Caki2 (cell line): ENCODE measurements at places on chromosomes 4 and X.

DNA sequence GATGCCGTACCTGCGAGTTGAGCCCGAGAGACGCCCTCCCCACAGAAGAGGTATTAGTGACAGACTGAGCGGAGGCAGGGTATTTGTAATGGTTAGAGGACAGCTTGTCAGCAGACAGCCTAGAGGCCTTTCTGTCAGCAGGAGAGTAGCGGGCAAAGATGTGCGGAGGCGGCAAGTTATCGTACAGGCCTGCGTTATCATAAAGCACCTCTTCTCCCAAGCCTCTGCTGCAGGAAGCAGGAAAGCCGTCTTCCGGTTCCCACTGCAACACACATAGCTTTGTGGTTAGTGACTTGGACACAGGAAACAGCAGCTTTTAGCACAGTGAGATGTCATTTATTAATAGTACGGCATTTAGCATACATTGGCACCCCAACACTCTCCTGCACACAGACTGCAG, 158.3 kb downstream of the AFAP1 start:
- no peak for DNase-seq

DNA sequence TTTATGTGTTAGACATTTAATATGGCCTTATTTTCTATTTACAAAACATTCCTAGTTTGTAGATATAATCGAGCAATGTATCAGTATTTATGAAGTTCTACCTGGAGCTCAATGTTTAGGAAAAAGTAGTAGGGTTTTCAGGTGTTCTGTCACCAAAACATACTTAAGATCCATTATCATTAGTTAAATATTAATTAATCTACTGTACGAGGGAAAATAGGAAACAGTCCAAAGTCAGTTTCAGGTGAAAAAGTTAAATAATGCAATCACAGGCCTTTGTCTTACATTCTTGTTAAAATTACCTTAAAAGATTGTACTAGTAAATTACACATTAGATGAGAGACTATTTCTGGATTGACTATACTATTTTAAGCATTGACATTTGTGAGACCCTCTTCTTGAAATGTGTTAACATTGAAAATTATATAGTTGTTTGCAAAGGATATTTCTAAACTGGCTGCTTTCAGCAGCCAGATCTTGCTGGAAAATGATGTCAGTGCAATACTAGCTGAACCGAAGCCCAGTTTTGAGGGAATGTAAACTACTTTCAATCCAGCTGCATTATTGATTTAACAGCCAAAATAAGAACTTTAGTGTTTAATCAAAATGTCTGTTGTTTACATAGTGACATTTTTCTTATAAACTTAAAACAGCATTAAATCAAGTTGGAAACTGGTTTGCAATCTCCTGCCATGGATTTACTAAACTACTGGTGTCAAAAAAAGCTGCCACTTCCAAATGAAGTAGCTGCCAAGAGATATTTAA, 19.3 kb downstream of the GUCY1B1 start:
- no peak for DNase-seq

- no peak for DNase-seq
Measured at GRCh38 chr4:40552536-40552935, 77.1 kb downstream of the RBM47 start.

DNA sequence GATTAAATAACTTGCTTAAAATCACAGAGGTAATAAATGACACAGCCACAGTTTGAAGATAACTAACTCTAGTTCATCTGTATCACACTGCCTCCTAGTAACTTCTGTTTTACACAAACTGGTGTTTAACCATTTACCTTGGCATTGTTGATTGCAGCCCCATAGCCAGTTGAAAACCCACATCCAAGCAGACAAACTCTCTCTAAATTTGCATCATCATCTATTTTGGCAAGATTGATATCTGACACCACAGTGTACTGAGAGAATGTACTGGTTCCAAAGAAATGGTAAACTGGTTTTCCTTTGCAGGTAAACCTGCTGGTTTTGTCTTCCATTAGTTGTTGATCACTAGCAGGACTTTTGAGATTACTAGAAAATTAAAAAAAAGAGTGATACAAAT, 7.8 kb downstream of the ADH4 start:
- no peak for DNase-seq

GRCh38 chrX:34585561-34585960, 71.5 kb downstream of the TMEM47 start:
- no peak for DNase-seq

GRCh38 chr4:165248102-165248501, 40.7 kb downstream of the KLHL2 start:
- DNase-seq = no peak

GRCh38 chrX:6223516-6223915, 5.2 kb downstream of the NLGN4X start:
- DNase-seq = no peak

- peak; percentile 32 for DNase-seq
Measured at GRCh38 chr4:128241425-128241913, 46.1 kb downstream of the PGRMC2 start.

DNA sequence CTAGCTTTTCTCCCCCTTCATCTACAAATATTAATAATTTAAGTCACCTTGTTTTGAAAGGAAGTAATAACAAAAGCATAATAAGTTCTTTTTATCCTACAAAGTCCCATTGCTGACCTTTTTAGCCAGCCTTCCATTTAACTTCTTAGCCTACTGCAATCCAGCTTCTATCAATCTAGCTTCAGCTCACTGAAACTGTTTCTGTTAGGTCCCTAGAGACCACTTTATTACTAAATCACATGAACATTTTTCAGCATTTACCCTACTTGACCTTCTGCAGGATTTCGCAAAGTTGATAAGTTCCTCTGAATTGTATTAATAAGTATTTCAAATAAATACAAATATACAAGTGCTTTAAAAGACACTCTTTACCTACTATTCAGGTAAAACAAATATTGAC, 186.5 kb downstream of the ANTXR2 start:
- no peak for DNase-seq

- no peak for DNase-seq
Measured at GRCh38 chr4:183905593-183906488, 734 bp downstream of the STOX2 start.

GRCh38 chr4:43766648-43767047, 682.0 kb downstream of the KCTD8 start:
- DNase-seq = no peak

DNA sequence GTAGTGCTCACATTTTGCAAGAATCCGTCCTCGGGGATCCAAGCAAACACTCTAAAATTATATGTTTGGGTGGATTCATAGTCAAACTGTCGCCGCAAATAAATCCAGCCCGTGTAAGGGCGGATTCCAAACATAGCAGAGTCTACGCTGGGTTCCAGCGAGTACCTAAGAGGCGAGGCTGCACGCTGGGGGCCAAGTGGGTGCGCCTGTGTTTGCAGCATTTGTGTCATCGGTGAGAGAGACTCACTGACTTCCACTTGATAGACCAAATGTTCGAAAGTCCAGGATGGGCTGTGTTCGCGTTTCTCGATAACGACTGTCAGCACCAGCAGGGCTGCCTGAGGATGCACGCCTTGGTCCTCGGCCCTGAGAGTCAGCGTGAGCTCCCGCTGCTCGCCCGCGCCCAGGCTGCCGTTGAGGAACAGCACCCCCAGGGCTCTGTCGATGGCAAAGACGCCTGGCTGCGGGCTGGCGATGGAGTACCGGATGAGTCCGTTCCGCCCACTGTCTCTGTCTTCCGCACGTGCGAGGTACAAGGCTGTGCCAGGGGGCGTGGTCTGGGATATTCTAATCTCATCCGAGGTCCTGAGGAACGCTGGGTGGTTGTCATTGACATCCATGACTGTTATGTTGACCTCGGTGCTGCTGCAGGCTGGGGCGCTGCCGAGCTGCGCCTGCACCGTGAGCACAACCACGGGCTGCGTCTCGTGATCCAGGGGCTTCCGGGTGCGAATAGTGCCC, 158.7 kb downstream of the DCHS2 start:
- DNase-seq = no peak

DNA sequence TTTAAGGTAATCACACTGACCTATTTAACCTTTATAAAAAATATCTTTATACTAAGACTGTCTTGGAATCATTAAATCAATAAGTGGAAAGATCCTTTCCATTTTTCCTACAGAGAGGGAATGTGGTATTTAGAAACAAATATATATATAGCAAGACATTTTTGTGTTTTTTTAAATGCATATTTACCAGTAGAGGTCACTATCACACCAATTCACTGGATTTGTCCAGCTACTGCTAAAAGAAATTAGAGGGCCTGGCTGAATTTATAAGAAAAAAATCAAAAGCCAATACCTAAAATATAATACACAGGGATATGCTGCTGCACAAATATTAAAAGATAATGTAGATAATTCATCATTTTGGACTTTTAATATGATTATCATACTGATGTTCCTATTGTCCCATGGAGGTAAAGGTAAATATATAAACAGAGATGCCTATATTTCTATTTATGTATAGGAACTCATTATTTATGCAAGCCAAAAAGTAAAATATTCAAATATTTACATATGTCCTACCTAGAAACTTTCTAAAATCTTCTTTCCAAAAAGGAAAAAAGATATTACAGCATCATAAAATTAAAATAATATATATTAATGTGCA, 69.5 kb downstream of the PDE5A start:
- DNase-seq = peak; percentile 15

GRCh38 chr4:180937083-180937482, 1306.1 kb upstream of the TENM3 start:
- no peak for DNase-seq

- no peak for DNase-seq
Measured at GRCh38 chr4:70654605-70655011, 11.7 kb downstream of the JCHAIN start.

DNA sequence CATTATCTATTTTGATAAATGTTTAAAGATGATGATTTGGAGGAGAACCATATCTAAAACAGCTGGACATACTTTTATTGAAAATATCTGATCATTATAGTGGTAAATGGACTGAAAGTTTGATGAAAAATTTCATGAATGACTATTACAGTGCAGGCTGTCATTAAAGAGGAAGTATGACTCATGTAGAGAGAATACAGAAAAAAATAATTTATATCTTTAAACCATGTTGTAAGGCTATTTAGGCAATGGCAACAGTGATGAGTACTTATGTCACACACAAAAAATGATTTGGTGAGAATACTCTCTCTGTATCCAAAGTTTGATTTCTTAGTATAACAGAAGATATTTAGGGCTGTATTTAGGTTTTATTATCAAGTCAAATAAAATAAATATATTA, 3.9 kb upstream of the GLRB start:
- no peak for DNase-seq

DNA sequence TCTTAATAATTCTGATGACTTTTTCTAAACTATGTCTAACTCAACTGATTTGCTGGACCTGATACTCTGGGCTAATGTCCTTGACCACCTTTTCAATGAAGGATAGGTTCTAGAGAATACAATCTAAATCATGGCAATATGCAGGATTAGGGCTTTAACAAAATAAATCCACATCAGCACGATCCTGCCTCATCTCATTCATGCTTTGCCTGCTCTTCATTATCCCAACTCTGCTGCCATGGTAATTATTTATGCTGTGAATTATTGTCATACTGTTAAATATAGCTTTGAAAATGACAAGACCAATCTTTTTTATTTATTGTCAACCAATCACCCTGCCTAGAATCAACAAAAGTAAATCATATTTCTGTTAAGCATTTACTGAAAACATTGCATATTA, 2176.7 kb upstream of the AGA start:
- no peak for DNase-seq

DNA sequence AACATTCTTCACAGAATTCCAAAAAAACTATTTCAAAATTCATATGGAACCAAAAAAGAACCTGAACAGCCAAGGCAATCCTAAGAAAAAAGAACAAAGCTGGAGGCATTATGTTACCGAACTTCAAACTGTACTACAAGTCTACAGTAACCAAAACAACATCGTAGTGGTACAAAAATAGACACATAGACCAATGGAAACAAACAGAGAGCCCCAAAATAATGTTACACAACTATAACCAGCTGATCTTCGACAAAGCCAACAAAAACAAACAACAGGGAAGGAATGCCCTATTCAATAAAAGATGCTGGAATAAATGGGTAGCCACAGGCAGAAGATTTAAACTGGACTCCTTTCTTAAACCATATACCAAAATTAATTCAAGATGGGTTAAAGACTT, 1189.6 kb downstream of the PCDH18 start:
- DNase-seq = no peak

- DNase-seq = no peak
Measured at GRCh38 chr4:120915336-120915735, 7.2 kb downstream of the PRDM5 start.

- DNase-seq = no peak
Measured at GRCh38 chr4:123343400-123344041, 53.1 kb upstream of the SPRY1 start.

DNA sequence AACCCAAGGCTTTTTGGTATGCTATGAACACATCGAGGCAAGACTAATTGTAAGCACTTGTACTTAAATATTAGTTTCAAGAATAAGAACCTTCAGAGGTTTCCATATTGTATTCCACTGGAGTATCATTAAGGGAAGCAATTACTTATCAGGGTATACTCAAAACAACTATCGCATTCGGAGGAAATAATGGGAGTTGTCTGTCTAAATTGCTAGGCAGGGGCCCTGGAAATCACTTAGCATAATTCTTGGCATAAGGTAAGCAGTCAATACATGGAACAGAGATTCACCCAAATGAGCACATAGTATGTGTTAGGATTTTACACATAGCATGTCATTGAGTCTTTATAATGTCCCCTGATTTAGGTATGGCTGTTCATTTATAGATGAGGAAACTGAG, 249.4 kb downstream of the DHX15 start:
- no peak for DNase-seq

GRCh38 chrX:35890699-35891098, 28.8 kb upstream of the CFAP47 start:
- peak; percentile 72 for DNase-seq

- no peak for DNase-seq
Measured at GRCh38 chr4:118373614-118374255, 20.9 kb upstream of the PRSS12 start.

- no peak for DNase-seq
Measured at GRCh38 chr4:36773467-36773866, 471.1 kb upstream of the NWD2 start.

DNA sequence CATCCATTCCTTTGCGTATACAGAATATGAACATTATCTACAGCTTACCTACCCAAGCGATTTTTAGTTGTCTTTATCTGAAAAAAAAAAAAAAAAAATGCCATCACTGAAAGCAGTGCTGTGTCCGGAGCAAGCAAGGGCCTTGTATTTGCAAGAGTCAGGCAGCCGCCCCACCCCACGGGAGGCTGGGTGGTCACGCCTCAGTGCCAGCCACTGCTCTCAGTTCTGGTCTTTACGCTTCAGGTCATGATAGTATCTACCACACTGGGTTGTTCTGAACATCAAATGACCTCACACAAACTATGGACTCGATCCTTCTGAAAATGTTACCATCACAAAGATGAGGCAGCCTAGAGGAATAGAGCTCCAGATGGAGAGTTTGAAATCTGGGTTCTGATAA, 62.7 kb upstream of the HELT start:
- DNase-seq = no peak

DNA sequence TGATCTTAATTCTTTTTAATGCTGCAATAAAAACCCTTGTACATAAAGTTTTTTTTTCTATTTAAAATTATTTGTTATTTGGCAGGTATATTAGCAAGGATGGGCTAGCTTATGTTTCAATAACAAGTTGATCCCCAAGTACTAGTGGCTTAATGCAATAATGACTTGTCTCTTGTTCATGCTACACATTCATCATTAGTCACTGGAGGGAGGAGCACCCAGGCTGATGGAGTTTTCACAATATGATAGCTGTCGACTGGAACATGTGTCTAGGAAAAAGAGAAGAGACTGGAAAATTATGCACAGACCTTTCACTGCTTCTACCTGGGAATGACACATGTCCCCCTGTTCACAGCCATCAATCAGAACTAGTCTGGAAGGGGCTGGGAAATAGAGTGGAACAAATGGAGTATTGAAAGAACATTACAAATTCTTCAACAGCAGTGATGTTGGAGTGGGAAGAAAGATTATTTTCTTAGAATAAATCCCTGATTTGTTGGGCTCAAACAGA, 387.9 kb upstream of the RPS6KA3 start:
- DNase-seq = no peak
